ENCODE measurements at places on chromosomes 5 and 9.

GRCh38 chr5:76038212-76038611 lies 45.0 kb upstream of the SV2C start:
- DNase-seq = no peak

DNA sequence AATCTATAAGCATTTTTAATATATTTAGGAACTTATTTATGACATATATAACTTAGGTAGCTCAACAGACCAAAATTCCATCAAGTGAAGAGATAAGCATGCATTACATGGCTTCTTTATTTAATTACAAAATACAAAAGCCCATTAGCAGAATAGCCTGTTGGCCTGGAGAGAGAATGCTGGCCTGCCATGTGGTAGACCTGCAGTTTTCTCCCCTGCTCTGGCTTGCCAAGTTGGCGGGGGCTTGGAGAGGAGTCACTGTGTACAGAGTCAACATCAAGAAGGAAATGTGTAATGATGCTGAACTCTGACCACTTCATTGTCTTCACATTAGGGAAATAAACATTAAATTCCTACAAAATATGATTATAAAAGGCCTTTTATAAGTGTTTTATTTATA lies 69.8 kb upstream of the CNTLN start:
- no peak for DNase-seq

- DNase-seq = no peak
Observed at GRCh38 chr5:11248966-11249365, 487.9 kb upstream of the DAP start.

- no peak for DNase-seq
Observed at GRCh38 chr9:119758241-119758640, 389.0 kb upstream of the BRINP1 start.

DNA sequence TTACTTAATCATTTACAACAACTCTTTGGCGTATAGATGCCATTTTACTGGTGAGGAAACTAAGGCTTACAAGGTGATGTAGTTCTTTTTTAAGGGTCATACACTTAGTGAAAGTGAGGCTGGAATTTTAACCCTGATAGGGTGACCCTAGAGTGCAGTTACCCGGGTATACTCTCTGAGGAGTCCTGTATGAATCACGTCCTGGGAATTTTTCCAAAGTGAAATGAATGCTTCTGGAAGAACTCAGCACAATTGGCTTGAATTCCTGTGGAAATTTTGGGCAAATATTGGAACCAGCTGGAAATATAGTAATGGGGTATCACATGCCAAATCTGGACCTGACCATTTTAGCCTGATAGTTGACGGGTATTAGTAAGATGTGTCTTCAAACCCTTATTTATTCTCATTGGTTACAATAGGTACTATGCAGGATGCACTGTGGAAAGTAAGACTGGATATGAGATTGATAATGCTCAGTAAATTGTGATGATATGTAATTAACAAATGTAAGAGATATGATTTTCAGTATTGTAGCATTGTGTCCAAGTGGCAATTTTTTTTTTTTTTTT lies 14.8 kb downstream of the SUB1 start:
- DNase-seq = no peak

DNA sequence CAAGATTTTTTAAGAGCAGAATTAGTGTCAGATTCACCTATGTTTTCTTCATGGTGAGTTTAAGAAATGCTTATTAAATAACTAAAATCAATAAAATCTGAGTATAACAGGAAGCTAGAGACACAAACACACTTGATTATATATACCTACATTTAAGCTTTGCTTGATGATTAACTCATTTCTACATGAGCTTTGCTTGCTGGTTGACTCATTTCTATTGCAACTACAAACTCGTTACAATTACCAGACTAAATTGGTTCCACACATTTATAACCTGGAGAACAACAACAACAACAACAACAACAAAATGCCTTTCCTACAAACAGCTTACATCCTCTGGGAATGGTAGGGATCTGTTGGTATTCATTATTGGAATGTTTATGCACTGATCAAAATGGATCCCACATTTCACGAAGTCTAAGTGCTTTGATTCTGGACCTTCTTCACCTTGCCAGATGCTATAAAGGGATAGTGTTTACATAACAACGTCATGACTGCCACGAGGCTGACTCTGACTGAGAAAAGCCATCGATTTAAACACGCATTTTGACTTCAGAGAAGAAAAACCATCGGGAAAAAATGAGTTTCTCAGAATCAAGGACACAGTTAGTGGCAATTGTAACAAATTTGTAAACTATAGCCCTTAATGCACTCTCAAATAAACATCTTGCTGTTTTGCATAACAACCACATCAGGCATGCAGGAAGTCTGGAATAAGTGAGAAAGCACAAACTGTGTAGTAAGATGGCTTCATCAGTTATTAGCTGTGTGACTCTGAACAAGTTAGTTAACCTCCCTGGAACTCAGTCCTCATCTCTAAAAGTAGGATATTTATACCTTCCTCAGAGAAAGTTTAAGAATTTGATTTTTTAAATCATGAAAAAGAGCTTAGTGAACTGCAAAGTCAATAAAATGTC lies 49.8 kb downstream of the RASEF start:
- DNase-seq = peak; percentile 28

- DNase-seq = no peak
Observed at GRCh38 chr5:144135113-144135762, 35.2 kb downstream of the YIPF5 start.

DNA sequence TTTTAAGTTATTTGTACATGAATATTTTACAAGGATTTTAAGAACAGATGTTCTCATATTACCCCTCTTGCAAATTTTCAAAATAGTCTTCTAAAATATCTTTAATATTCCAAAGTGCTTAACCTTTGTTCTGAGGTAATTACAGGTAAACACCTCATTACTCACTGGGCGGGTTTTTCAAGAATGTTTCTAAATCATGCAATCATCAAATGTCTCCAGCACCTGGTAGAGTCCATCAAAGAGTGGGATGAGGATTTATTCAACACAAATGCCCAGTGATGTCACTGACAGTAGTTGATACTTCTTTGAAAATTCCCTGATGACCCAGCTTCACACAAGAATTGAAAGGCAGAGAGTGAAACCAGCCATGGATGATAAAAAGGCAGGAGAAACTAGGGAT lies 114.4 kb downstream of the SEC61B start:
- DNase-seq = no peak

- no peak for DNase-seq
Observed at GRCh38 chr5:147530530-147531389, 20.9 kb upstream of the DPYSL3 start.
